ENCODE measurements at places on chromosomes 13 and 19.

- no peak for DNase-seq
These were observed 1184.0 kb downstream of the UQCRFS1 start for GRCh38 chr19:28028881-28029444.

DNA sequence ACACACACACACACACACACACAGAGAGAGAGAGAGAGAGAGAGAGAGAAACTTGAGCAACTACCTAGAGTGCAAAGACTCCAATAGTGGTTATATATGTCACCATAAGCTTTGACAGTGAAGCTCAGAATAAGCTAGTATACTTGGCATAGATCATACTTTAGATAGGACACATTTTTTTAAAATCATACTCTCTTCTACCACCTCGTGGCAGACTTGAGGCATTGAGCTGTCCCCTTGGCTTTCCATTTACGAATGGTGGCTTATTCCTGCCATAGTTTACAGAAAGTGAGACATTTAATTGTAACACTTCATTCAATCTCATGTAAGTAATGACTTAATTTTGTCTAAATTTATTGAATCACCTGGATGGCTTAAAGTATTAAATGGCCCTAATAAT, 108.2 kb downstream of the EDNRB start:
- peak; percentile 45 for DNase-seq

DNA sequence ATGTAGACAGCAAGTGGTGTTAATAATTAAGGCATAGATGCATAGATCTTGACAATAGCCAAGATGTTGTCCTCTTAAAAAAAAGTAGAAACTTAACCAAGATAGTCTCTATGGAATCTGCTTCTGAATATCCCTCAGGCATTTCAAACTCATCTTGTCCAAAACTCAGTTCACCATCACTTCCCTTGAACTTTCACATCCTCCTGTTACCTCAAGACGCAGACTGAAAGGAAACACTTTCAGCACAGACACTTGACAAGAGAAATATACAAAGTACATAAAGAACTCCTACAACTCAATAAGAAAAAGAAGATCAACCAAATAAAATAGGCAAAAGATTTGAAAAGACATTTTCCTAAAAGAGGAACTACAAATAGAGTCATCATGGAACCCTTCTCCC, 451.1 kb downstream of the FOXO1 start:
- no peak for DNase-seq

- DNase-seq: no peak
These were observed 15.2 kb downstream of the PHLDB3 start for GRCh38 chr19:43489310-43489709.

- DNase-seq: no peak
These were observed 42.6 kb downstream of the CRTC1 start for GRCh38 chr19:18725841-18726770.

GRCh38 chr13:82681535-82681934, 1200.7 kb downstream of the SLITRK1 start:
- DNase-seq: peak; percentile 85

- DNase-seq: no peak
These were observed 133.1 kb downstream of the TNFRSF19 start for GRCh38 chr13:23703246-23703860.

DNA sequence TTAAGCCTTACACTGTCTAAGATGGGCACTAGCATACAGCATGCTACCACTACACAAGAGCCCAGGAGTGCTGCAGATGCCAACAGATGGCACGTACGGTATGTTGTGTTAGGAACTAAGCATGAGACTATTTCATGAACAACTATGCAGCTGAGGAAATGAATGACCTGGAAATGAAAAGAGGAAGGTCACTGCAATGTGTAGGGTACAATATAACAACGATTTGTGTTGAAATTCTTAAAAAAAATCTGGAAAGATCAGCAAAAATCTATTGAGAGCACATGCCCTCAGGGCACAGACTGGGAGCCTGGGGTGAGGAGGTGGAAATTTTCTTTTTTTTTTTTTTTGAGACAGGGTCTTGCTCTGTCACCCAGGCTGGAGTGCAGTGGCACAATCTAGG, 14.4 kb downstream of the HAUS8 start:
- DNase-seq: no peak

GRCh38 chr19:8138201-8138600, 11.2 kb downstream of the FBN3 start:
- DNase-seq: no peak

GRCh38 chr13:47680748-47681147, 320.3 kb downstream of the SUCLA2 start:
- DNase-seq: no peak

- DNase-seq: no peak
These were observed 19.1 kb downstream of the KLF12 start for GRCh38 chr13:74115133-74115532.

DNA sequence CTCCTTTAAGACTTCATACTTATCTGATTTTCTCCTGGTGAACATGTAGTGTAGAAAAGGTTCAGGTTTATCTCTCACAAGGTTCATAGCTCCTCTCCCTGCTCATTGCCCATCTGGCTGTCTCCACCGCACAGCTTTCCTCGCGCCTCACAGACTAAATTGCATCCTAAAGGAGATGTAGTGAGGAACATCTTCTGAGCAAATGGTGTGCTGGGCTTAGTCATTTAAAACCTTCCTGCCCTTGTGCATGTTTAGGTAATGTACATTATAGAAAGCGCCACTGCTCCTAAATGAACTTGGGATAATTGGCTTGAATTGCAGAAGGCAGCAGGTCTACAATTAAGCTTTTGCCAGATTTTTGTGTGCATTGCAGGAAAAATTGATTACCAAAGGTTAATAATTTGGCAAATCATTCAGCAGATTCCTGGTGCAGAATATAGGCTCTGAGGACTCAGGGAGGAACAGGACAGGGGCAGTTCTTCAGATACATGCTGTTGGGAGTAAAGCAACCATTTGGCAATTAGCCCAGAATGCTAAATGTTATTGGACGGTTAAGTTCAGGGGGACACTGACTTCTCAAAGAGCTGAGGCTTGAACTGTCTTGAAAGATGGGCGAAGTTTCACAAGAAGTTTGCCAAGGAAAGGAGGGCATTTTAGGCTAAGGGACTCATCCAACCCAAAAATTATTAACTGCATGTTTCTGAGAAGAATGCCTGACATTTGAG, 108.4 kb upstream of the CLDN10 start:
- DNase-seq: no peak

DNA sequence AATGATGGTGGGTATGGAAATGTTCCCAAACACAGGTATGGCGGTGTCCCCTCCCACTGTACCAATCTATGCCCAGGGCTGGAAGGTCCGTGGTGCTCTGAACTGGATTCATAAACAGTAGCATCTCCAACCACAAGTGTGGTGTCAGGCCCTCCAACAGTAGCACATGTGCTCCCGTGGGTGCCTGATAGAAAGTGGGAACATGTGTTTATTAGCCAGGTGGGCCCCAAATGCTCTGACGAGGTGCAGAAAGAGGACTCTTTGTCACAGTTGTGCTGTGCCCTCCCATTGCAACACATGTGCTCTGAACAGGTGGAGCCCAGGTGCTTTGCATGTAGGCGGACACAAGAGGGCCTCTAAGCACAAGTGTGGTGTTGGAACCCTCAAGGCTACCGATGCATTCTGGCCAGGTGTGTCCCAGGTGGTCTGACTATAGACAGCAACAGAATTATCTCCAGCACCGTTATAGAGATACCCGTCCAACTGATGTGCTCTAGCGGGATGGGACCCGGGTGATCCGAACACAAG, 75.4 kb upstream of the ZNF30 start:
- DNase-seq: peak; percentile 58

GRCh38 chr13:113272031-113272430, 25.0 kb upstream of the LAMP1 start:
- DNase-seq: no peak

DNA sequence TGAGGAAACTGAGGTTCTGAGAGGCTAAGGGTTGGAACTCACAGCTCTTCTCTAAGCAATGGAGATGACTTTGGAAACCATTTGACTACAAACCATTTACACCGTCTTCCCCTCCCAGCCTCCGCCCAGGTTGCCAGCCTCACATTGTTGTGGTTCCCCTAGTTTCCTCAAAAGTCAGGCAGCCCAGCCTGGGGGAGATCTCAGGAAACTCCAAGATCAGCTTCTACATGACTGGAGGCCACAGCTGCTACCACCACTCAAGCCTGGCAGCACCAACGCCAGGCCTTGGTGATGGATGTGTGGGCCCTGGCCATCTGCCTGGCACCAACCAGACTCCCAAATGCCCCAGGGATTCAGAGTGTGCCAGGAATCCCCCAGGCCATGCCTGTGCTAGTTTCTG, 207.9 kb downstream of the TSHZ3 start:
- no peak for DNase-seq

DNA sequence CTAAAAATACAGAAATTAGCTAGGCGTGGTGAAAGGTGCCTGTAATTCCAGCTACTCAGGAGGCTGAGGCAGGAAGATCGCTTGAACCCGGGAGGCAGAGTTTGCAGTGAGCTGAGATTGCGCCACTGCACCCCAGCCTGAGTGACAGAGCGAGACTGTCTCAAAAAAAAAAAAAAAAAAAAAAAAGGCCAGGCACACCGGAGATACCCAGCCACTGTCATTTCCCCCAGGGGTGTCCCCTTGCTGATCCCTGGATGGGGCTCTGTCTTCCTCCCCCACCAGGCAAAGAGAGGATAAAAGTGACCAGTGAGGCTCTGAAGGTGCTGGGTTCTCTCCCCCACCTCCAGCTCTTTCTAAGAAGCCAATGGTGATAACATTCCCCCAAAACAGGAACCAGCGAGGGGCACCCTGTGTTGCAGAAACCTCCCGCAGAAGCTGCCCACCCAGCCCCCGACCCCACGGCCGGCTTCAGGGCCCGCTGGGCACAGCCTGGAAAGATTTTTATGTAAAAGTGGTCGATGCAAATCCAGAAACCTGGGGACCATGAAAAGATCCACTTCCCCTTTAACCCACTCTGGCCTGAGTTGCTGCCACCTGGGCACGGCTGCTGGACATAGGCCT, 61.4 kb upstream of the KLF2 start:
- DNase-seq: no peak

- no peak for DNase-seq
These were observed 1.9 kb downstream of the KCTD4 start for GRCh38 chr13:45198924-45199323.

- DNase-seq: no peak
These were observed 77.4 kb downstream of the DOCK9 start for GRCh38 chr13:98900442-98900841.

DNA sequence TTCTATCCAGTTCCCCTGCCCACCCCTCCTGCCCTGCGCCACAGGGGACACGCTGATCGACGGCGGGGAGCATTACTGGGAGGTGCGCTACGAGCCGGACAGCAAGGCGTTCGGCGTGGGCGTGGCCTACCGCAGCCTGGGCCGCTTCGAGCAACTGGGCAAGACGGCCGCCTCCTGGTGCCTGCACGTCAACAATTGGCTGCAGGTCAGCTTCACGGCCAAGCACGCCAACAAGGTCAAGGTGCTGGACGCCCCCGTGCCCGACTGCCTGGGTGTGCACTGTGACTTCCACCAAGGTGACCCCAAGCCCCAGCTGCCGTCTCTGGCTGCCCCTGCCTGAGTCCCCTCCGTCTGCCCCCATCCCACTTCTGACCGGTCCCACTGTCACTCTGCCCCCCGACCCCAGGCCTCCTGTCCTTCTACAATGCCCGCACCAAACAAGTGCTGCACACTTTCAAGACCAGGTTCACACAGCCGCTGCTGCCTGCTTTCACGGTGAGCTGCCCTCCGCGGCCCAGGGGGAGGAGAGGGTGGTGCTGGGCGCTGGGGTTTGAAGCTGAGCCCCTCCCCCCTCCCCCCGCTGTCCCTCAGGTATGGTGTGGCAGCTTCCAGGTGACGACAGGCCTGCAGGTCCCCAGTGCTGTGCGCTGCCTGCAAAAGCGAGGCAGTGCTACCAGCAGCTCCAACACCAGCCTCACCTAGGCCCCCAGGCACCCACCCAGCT, 15.5 kb downstream of the STAP2 start:
- no peak for DNase-seq

- DNase-seq: no peak
These were observed 660.9 kb downstream of the LIG4 start for GRCh38 chr13:107554460-107554859.

GRCh38 chr13:40509876-40510275, 156.6 kb downstream of the FOXO1 start:
- DNase-seq: no peak

- DNase-seq: no peak
These were observed 1.9 kb downstream of the PLIN4 start for GRCh38 chr19:4516199-4516938.

DNA sequence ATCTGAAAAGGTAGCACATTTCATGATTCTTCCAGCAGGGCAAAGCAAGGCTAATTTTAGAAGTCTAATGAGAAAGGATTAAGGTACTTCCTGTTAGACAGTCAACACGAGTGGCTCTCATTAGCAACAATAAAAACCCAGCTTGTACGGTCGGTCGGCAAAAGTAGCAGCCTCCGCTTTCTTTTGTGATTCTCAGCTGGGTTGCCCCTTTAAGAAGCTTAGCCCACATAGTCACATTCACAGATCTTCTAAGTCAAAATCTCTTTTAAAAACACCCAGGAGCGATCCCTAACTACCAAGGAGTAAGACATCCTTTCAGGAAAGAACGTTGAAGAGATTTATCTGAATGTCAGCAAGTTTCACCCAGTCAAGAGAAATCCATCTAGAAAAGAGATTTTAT, 684.8 kb downstream of the DIAPH3 start:
- DNase-seq: peak; percentile 34

DNA sequence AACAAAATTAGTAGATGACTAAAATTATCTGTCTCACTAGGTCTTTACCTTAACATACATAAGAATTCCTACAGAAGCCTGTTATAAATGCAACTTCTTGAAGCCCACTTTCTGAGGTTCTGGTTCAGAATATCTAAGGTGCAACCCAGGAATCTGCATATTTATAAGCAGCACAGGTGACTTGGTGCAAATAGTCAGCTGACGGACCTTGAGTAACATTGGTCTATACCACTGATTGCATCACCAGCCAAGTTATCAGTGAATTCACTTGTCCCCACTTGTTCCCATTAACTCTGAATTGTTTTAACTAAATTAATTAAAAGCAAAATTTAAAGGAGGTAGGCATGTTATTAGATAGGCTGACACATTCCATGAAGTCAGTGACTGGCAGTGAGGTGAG, 109.9 kb downstream of the FRY start:
- no peak for DNase-seq

DNA sequence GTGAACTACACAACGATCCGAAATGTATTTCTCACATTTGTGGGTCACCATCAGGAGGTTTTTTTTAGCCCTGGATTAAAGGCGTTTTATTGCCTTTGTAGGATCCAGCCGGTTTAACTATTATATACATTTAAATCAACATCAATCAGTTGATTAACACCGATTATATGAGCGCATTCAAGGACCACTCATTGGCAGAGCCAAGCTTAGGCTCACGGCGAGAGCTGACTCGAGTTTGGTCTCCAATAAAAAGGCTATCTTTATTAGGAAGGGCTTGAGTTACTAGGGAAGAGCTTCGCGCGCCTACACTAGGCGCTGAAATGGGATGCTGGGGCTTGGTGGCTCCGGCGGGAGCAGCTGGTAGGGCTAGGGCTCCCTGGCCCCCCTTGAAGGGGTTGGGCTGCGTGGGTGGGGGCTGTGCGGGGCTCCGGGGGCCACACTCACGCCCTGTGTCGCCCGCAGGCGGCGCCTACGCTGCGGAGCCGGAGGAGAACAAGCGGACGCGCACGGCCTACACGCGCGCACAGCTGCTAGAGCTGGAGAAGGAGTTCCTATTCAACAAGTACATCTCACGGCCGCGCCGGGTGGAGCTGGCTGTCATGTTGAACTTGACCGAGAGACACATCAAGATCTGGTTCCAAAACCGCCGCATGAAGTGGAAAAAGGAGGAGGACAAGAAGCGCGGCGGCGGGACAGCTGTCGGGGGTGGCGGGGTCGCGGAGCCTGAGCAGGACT, 4.2 kb downstream of the PDX1 start:
- no peak for DNase-seq

GRCh38 chr13:102680842-102681740, 13.8 kb downstream of the METTL21C start:
- no peak for DNase-seq
